ENCODE measurements at places on chromosomes 16 and 17.
A peak's percentile ranks its signal among the peaks of the same experiment; 100 is the strongest.

- DNase-seq = no peak
Observed at GRCh38 chr17:9953492-9953891, 48.4 kb upstream of the RCVRN start.

DNA sequence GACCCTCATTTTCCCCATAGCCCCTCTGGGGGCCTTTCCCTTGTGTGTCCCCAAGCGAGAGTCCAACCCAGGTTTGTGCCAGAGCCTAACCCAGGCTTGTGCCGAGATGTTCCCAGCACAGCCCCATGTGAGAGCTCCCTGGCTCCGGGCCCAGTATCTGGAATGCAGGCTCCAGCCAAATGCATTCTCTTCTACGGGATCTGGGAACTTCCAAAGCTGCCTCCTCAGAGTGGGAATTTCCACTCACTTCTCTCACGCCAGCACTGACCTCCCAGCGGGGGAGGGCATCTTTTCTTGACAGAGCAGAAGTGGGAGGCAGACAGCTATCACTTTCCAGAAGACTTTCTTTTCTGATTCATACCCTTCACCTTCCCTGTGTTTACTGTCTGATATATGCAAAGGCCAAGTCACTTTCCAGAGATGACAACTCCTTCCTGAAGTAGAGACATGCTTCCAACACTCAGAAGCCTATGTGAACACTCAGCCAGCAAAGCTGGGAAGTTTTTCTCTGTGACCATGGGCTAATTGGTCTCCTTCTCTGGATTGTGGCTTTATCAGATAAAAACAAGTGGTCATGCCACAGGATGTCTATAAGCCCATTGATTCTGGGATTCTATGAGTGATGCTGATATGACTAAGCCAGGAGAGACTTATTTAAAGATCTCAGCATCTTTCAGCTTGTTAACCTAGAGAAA lies 2.5 kb upstream of the CCL2 start:
- DNase-seq = peak; percentile 66

DNA sequence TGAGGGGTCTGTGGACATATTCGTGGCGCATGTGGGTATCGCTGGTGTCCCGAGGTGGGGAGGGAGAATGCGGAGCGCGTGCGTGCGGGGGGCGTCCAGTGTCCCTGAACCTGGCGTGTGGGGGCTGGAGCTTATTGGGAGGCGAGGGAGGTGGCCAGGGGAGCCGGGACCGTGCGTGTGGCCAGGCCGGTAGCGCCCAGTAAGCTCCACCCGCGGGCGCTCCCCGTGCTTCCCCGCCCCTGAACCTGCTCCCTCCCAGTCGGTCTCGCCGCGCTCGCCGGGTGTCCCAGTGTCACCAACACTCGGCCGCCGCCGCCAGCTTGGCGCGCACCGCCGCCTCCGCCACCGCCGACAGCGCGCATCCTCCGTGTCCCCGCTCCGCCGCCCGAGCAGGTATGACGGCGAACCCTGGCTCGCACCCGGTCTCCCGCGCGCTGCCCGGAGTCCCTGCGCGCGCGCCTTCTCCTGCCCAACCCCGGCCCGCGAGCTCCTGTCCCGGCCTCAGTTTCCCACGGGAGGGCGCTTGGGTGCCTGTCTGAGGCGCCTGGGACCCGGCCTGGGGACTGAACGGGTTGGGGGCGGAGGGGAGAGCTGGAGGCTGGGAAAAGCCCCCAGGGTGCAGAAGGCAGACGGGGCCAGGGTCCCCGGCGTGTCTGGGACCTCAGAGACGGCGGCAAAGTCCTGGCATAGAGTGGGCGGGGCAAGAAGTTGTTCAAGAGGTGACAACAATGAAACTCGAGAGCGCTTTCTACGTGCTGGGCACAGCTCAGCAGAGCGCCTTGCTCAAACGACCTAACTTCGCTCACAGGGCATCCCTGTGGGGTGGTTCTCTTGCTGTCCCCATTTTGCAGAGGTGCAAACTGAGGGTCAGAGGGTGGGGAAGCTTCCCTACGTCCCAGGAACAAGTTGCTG lies at the start of gene SCNN1B:
Gene SCNN1B (plus strand): TSS at position 258 of the 912 bp plus-strand sequence. CDS start 46,298 bp downstream, outside the sequence.
- DNase-seq = no peak

DNA sequence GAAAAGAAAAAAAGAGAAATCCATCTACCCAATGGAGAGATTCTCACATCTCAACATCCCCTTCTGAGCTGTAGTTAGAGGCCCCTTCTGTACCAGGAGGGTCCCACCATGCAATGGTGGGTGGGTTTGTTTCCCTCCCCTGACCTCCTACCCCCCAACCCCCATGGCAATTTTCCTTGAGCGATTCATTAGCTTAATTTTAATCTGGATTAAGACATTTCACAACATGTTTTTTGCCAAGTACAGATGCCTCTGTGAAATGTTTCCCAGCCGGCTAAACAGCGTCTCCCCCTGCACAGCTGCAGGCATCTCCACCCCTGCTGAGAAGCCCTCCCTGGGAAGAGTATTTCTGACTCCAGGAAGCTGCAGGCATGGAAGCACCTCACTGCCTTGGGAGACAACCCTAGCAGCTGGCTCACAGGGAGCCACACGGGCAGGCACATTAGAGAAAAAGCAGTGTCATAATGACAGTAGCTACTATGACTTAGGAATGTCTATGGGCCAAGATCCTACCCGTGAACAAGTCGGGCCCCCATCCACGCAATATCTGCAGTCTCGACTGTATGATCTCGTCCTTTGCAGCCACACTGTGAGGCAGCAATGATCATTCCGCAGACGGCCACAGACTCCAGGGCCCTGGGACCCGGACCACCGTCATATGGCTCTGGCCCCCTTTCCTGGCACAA lies 117.3 kb downstream of the ADCY9 start:
- DNase-seq = no peak

- DNase-seq = no peak
Observed at GRCh38 chr17:7133424-7133823, 18.8 kb upstream of the ASGR2 start.
